Natural killer cell treated with Interleukin-12 subunit alpha and Interleukin-12 subunit beta and Interleukin-15 and Interleukin-18, amount 100 ng/mL, for 72 hours (primary cell): ENCODE measurements at places on chromosomes 1 and 21. TPM values are rescaled to one million over a fixed set of nuclear protein-coding genes. Genes with fewer than 3 reads are reported as not detected.

DNA sequence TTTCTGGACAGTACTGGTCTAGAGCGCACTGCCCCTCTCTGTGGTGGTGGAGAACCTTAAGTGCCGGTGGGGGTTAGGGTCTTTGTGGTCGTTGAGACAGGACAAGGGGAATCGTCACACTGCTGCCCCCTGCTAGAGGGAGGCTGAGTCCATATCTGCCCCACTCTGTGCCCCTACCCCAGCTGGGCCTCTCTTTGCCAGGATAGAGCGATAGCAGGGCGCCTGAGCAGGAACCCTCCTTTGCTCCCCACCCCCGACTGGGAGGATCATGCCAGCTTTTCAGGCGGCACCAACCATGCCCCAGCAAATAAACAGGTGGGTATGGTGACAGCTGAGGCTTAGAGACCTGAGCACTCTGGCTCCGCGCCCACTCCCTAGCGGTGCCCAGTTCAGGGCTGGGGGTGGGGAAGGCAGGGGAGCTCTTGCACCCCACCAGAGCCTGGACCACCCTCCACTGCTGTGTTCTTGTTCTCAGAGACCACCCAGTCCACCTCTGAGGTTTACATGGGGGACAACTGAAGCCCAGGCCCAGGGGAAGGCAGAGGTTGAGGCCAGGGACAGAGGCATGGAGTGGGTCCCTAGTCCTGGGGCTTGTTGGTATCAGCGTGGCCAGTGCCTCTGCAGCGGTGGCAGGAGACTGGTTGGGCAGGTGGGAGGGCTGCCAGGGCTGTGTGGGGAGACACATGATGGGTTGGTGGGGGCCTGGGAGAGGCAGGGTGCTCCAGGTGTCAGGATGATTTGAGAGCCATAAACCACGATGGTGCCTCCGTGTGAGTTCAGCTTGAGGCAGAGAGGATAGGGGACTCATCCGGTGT is 1.6 kb downstream of the PADI2 start:
- DNase-seq, result no peak

GRCh38 chr1:48107516-48107915 is 110.3 kb upstream of the TRABD2B start:
- DNase-seq, result no peak

DNA sequence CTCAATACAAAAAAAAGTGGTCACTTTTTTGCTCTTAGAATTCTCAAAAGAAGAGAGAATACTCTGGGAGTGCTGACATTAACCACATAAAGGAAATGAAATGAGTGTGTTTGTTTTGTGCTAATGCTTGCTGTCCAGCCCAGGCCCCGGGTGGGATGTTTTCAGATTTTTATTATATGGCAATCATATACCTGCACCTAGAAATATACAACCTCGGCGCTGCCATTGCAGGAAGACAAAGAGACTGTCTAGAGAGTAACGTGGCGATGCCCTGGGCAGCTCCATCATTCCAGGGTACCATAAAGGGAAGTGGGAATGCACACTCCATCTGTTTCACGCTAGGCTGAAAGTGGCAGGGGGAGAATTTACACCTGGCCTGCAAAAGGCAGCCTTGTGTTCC is 7.1 kb downstream of the BACE2 start:
- DNase-seq, result no peak

DNA sequence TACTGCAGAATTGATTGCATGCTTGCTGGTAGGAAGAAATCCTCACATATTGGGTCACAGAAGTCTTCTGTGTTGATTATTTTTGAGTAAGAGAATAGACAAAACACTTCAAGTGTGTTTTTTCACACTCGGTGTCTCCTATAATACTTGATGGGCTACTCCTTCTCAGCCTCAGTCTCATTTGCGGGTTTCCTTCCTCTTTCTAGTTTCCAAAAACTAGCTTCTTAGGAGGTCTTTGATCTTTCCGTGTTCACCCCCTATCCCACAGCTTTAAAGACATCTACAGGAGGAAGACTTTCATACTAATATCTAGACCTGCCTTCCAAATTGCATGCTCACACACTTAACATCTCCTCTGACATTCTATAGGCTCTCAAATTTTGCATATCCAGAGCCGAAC is 40.7 kb upstream of the NTPCR start:
- no peak for DNase-seq

- no peak for DNase-seq
Measured at GRCh38 chr1:7538033-7538432, 233.1 kb upstream of the VAMP3 start.

GRCh38 chr1:183911285-183911684 is 106.4 kb downstream of the RGL1 start:
- DNase-seq, result no peak

GRCh38 chr1:50878434-50878833 is 81.6 kb downstream of the FAF1 start:
- no peak for DNase-seq

- no peak for DNase-seq
Measured at GRCh38 chr1:206472886-206473285, 2.6 kb downstream of the IKBKE start.

DNA sequence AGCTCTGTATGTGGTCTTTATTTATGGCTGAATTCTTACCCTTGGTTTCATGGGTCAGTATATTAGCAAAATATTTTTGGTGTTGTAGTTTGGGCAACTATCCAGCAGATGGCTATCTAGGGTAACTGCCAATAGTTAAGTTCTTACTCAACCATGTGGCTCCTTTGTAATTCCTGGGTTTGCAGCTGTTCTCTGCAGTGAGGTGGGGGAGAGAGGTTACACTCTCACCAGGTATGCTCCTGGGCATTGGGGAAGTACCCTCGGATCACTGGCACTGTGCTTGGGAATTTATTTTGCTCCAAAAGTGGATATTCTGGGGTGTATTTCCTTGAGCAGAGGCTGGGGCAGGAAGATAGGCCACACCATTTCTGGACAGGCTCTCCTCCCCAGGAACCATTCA is 436.7 kb upstream of the TMPRSS15 start:
- no peak for DNase-seq

- no peak for DNase-seq
Measured at GRCh38 chr1:47592296-47593012, 154.6 kb downstream of the FOXD2 start.

- DNase-seq, result no peak
Measured at GRCh38 chr1:232845406-232845955, 40.3 kb downstream of the MAP10 start.

DNA sequence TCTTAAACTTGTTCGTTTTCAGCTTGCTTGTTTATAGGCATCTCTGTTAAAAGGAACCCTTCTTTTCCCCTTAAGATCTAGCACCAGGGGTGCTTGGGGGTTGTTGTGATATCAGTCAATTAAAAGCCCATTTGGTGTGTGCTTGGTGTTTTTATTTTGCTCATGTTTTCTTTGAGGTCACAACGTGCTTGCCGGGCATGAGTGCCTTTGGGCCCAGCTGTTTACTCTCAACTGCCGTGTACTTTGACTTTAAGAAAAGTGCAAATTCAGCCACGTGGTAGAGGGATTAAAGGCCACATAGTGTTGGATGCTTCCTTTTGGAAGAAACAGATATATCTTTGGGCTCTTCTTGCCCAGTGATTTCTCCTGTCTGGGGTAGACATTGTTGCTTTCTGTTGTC is 10.5 kb downstream of the ARID1A start:
- no peak for DNase-seq

DNA sequence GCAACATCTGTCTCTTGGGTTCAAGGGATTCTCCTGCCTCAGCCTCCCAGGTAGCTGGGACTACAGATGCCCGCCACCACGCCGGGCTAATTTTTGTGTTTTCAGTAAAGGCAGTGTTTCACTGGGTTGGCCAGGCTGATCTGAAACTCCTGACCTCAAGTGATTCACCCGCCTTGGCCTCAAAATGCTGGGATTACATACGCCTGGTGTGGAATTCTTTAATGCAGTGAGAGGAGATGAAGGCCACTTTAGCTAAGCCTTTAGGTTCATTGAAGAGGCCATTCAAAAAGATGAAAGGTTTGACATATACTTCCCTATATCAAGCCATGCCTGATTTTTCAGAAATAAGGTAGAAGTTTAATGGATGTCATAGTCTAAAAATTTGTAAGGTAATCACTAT is 162.7 kb downstream of the ST6GALNAC3 start:
- no peak for DNase-seq

DNA sequence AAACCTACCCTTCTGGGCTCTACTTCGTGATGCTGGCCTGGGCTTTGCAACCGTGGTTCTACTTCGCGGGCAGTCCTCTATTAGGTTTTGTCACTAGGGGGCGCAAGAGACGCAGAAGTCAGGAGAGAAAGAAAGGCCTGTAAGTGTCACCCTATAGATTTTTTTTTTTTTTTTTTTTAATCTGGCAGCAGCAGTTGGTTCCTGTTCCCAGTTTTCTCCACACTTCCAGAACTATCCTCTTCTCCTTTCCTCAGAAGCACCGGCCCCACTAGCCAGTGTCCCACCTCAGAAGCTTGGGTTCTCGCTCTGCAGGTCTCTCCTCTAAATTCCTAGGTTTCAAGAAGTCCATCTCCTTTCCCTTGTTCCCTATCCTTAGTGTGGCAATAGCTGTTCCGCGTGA is 9.1 kb upstream of the LCE2D start:
- peak; percentile 66 for DNase-seq

DNA sequence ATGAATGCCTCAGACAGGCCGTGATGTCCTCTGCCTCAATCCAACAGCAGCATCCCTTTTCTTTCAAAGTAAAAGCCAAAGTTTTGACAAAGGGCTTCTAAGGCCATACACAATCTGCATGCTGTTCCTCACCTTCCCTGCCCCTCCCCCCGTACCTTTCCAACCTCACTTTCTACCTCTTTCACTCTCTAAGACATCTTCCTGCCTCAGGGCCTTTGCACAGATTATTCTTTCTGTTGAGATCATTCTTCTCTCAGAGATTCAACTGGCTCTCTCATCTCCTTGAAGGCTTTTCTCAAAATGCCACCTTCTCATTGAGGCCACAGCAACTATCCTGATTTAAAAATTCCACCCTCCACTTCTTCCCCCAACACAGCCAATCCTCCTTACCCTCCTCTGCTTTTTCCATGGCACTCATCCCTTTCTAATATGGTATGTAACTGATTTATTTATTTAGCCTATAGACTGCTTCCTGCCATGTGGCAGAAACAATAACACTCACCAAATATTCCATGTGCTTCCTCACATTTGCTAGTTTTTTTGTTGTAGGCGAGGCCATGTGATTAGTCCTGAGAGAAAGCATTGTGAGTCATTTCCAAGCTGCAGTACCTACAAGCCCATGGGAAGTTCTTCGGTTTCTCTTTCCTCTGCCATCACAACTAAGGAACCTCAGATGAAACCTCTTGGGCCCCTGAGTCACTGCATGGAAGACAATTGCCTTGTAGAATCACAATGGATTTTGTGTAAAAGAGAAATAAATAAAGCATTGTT is 58.7 kb upstream of the GADD45A start:
- DNase-seq, result no peak

- no peak for DNase-seq
Measured at GRCh38 chr1:216502528-216503162, 79.4 kb upstream of the USH2A start.

DNA sequence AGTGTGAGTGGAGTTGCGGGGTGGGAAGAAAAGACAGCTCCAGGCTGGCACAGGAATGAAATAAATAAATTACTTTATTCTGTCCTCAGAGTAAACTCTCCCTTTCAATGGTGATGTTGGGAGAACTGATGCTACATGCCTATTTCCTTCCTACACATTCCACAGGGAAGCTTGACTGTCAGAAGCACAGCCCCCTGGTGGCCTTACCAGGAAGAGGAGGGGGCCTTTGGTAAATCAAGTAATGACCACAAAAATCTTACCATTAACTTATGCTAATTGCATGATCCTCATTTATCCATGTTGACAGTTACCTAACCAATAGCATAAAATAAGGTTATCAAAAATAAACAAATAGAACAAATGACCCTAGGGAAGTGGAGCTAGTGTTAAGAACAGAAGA is 605.0 kb upstream of the PKN2 start:
- no peak for DNase-seq

DNA sequence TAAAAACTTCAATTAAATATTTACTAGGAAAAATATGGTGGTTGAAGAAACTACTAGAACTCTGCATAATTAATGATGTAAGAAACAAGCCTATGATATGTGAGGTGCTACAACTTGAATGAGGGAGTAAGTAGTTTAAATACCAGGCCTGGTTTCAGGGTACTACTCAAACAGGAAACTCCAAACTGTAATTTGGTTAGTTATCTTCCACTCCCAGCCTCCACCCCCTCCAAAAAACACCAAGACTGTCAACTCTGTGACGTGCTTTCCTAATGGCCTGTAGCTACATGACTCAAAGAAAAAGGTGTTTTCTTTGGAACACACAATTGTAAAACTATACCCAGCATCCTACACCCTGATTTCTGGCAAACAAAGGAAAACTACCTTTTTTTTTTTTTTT is 55.9 kb upstream of the RCC1 start:
- no peak for DNase-seq

- DNase-seq, result peak; percentile 73
Measured at GRCh38 chr1:173122958-173123852, 72.5 kb upstream of the TNFSF18 start.

DNA sequence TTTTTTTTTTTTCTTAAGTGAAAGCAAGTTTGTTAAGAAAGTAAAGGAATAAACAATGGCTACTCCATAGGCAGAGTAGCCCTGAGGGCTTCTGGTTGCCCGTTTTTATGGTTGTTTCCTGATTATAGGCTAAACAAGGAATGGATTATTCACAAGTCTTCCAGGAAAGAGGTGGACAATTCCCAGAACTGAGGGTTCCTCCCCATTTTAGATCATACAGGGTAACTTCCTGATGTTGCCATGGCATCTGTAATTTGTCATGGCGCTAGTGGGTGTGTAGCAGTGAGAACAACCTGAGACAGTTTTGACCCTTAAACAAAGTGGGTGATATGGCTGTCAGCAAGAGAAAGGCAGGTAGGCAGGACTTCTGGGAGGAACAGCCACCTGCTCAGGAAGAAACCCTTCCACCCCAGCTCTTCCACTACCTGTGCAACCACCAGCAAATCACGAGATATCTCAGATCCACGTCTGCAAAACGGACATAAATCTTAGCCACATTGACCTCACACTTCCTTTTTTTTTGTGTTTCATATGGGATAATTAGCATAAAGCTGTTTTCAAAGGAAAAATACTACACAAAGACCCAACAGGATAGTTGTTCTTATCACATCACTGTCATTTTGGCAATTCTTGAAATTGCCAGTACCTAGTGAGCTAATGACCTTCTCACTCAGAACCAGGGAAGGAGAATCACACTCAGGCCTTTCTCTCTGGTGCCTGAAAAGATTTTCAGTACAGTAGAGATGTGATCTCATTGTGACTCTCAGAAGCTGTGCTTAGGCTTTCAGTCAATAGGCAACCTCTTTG is 34.8 kb upstream of the DUSP10 start:
- DNase-seq, result no peak

Gene TEDDM1
- total RNA-seq, result not detected

Gene OR2L13
- total RNA-seq, result not detected

Gene RNF186
- total RNA-seq, result not detected

Gene KRTAP19-3
- not detected for total RNA-seq

Gene CD1B
- not detected for total RNA-seq

Gene EXTL2
- 3.2 TPM for total RNA-seq

Gene DMBX1
- 0.47 TPM for total RNA-seq
